T-helper 2 cell treated with Interferon-gamma antibody and Interleukin-4, amounts not matched to agents 100 ng/mL and 5 ng/mL, for 36 hours (primary cell): ENCODE measurements at places on chromosomes 12 and 14. TPM values are rescaled to one million over a fixed set of nuclear protein-coding genes. Genes with fewer than 3 reads are reported as not detected.

Gene PLCZ1
- total RNA-seq: not detected in 2 replicates

Gene OTX2
- not detected in 2 replicates for total RNA-seq

Gene KLHL42
- total RNA-seq: 15.8 and 18.5 TPM in 2 replicates

Gene KRT2
- total RNA-seq: 0.07 and 0.09 TPM in 2 replicates

Gene TSPAN11
- total RNA-seq: not detected in 2 replicates

Gene SLC25A21
- not detected in 2 replicates for total RNA-seq

Gene SERPINA12
- not detected in 2 replicates for total RNA-seq

Gene TAS2R30
- total RNA-seq: 3.7 and 3.8 TPM in 2 replicates

Gene FAM181A
- total RNA-seq: not detected in 2 replicates

Gene DGKA
- total RNA-seq: 532 and 550 TPM in 2 replicates

Gene MAP4K5
- 21.4 and 22.1 TPM in 2 replicates for total RNA-seq

Gene CLEC4A
- 0.25 and 0.32 TPM in 2 replicates for total RNA-seq

Gene CNPY2
- total RNA-seq: 129 and 139 TPM in 2 replicates

Gene SLC6A15
- total RNA-seq: 0.05 TPM in 1 of 2 replicates, not detected in the other

Gene TMED8
- total RNA-seq: 19.6 and 19.9 TPM in 2 replicates

Gene CARMIL3
- 0.73 and 0.82 TPM in 2 replicates for total RNA-seq

Gene CLEC2A
- total RNA-seq: not detected in 2 replicates

Gene GPD1
- total RNA-seq: 0.41 and 0.70 TPM in 2 replicates

Gene KRT83
- total RNA-seq: not detected in 2 replicates

Gene LRTM2
- total RNA-seq: not detected in 2 replicates

Gene NKX2-1
- total RNA-seq: not detected in 2 replicates

Gene SMIM41
- total RNA-seq: not detected in 2 replicates

Gene FGF6
- total RNA-seq: not detected in 2 replicates
